ENCODE measurements at places on chromosomes 13 and 19.
A peak's percentile ranks its signal among the peaks of the same experiment; 100 is the strongest.

- DNase-seq, result no peak
Observed at GRCh38 chr13:30652746-30653386, 35.1 kb downstream of the USPL1 start.

DNA sequence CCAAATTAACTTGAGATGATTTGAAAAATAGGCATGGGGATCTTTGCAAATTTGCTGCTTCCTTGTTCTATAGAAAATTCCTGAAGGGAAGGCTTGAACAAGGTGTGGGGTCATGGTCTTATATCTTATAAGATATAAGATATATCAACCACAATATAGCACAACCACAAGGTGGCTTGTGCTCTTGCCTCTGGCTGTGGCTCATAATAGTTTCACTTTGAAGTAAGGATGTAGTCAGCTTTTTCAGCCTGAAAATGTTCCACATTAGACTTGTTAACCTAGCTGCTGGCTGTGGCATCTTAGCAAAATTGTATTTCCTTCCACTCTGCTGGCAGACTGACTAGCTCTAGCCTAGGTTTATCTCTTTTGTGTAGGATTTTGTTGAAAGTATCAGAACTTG, 169.7 kb downstream of the KLF5 start:
- peak; percentile 14 for DNase-seq

- no peak for DNase-seq
Observed at GRCh38 chr13:27211271-27211670, 39.7 kb upstream of the USP12 start.

DNA sequence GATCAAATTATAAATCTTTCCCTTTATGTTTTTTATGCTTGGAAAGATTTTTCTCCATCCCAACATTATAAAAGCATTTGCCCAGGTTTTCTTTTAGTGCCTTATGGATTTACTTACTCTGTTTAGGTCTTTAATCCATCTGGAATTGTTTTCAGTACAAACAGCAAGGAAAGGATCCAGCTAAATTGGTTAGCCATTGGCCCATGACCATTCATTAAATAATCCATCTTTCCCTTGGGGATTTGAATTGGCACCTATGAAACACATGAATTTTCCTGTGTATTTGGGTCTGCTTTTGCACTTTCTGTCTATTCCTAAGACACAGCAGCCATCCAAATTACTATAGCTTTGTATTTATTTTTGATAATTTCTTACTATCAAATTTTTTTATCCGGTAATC, 28.8 kb upstream of the SHKBP1 start:
- no peak for DNase-seq

- no peak for DNase-seq
Observed at GRCh38 chr19:409516-410242, 732 bp upstream of the C2CD4C start.

Data from amniotic epithelial cell (primary cell).